COR-L47 (cell line): ENCODE measurements at places on chromosomes 3 and 15.
A peak's percentile ranks its signal among the peaks of the same experiment; 100 is the strongest.

DNA sequence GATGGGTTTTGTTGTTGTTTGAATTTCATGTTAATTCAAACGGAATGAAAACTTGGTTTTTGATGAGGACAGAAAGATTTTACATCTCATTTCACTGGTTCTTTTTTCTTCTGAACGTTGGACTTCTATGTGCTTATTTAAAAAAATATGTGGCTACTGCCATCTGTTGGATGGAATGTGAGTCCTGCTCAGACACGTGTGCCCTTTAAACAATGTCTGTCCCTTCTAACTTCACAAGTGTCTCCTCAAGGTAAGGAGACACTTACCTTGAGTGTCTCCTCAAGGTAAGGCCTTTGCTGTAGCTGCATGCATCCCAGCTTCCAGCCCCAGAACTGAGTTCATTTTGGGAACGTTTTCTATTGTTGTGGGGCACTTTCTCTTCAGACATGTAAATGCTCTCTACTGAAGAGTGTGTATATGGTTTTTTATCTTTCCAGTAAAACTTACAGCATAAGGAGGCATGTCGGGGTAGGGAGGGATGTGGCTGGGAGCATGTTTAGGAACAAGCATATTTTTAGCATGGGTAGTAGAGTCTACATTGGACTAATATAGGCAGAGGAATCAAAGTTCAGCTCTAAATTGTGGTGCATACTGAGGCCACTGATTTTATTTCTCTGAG, 63.1 kb upstream of the UBE3A start:
- peak; percentile 38 for DNase-seq

GRCh38 chr3:48598323-48599076, 3.4 kb upstream of the COL7A1 start:
- no peak for DNase-seq

DNA sequence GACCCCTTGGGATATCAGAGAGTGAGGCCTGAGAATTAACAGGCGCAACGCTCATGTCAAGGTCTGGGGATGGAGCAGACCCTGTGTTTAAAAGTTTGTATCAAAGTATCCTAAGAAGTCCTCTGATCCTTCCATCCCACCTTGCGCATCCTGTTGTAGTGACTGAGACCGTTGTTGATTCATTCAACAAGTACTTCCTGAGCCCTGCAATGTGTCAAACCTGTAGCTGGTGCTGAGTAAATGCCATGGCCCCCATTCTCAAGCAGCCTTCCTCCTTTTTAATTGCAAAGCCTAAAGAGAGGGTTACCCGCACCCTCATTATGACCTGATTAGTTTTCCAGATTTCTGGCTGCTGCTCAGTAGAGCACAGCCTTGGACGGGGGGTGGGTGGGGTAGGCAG, 46.4 kb downstream of the RPLP1 start:
- DNase-seq, result no peak

- DNase-seq, result no peak
Measured at GRCh38 chr3:113040231-113040630, 49.4 kb downstream of the GTPBP8 start.

GRCh38 chr15:32730677-32731654, 13.2 kb downstream of the GREM1 start:
- no peak for DNase-seq

- no peak for DNase-seq
Measured at GRCh38 chr3:47888986-47889757, 86.2 kb downstream of the DHX30 start.

- DNase-seq, result no peak
Measured at GRCh38 chr3:63979093-63979885, 44.0 kb downstream of the PSMD6 start.

- DNase-seq, result no peak
Measured at GRCh38 chr3:177835917-177836316, 638.6 kb upstream of the TBL1XR1 start.

DNA sequence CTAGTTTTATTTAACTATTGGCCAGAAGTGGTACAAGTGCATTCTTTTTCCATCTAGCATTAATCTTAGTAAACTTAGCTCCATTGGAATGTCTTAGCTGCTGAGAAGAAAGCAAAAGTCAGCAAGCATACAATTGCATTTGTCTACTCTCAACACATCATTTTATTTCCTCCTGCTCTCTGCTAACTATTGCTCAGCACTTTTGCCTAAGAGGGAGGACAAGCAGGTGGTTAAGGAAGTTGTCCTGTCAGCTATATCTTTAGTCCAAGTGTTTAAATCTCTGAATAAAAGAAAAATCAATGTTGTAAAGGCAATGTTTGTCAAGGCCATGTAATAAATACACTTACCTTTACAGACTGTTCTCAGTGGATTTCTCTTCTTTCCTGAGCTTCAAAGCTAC, 51.0 kb downstream of the FHIT start:
- no peak for DNase-seq

- no peak for DNase-seq
Measured at GRCh38 chr15:57506422-57506821, 85.3 kb upstream of the MYZAP start.
